ENCODE measurements at places on chromosomes 11 and 22.

DNA sequence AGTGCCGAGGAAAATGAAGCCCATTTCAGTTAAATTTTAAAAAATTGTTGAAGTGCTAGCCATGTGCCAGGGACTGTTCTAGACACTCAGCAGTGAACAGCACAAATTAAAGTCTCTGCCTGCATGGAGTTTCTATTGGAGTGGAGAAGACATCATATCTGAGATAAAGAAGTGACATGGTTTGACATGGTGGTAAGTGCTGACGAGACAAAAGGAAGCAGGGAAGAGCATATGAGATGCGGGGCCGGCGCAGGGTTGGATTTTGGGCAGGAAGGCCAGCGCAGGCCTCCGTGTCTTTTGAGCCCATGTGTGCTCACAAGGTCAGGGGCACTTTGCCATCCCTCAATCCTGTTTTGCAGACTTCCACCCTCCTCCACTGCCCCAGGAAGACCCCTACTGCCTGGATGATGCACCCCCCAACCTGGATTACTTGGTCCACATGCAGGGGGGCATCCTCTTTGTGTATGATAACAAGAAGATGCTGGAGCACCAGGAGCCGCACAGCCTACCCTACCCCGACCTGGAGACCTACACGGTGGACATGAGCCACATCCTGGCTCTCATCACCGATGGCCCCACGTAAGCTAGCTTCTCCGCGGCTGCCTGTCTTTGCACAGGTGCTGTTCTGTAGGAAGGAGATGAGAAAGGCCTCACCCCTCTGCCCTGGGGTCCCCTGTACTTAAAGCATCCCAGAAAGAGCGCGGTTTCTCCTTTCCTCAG, 29.6 kb downstream of the AMPD3 start:
- no peak for DNase-seq

DNA sequence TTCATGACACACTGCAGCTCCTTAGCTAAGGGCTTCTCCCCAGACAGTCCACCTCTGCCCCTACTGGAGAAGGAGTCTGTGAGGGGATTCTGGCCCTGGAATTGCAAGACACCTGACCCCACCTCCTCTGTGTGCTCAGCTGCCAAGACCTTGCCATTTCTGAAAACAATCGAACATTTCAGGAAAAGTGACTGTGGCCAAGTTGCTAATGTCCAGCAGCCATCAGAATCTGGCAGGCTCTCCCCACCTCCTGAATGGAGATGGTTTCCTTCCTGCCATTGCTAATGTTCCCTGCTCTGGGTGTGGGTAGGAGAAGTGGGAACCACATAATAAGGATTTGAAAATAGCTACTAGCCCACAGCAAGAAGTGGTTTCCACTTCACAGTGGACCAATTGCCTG, 127.2 kb upstream of the ALX4 start:
- no peak for DNase-seq

- DNase-seq = no peak
These were observed 13.0 kb downstream of the GALNT18 start for GRCh38 chr11:11608783-11609232.

GRCh38 chr22:17235149-17235655, 16.0 kb upstream of the ADA2 start:
- DNase-seq = no peak

- DNase-seq = no peak
These were observed 4.2 kb downstream of the C11orf91 start for GRCh38 chr11:33696411-33696810.

DNA sequence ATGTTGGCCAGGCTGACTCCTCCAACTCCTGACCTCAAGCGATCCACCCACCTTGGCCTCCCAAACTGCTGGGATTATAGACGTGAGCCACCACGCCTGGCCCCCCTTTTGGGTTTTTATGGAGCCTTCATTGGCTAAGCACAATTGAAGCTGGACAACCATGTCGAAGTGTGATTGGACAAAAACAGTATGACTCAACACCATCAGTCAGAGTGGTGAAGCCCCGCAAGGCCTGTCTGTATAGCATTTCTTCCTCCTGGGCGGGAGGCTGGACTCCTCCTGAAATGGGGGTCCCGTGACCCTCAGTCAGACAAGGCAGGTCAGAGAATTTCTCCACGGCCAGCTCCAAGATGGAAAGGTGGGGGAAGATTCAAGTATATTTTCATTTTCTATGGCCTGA, 3.1 kb upstream of the PARVB start:
- no peak for DNase-seq

DNA sequence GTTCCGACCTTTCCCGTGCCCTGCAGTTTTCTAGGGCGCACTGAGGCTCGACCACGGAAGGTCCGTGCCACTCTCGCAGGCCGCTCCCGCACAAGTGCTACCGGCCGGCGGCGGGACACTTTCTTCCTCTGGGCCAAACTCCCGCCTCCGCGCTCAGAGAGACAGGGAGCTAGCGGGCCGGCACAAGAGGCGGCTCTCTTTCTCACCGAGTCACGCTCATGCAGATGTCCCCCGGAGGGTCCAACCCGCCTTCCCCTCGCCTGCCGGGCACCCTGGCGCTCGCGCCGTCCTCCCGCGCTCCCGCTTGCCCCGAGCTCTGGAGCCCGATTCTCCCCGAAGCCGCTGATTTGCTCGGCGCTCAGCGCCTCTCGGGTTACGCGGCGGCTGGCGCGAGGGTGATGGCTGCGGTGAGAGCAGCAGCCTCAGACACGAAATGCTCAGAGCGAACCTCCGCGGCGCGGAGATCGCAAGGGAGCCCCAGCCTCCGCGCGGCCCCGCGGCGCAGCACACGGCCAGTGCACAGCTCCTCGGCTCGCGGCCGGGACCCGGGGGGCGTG, 1.0 kb downstream of the LMO1 start:
- no peak for DNase-seq

- DNase-seq = no peak
These were observed 54.4 kb upstream of the GRK2 start for GRCh38 chr11:67211656-67212436.

DNA sequence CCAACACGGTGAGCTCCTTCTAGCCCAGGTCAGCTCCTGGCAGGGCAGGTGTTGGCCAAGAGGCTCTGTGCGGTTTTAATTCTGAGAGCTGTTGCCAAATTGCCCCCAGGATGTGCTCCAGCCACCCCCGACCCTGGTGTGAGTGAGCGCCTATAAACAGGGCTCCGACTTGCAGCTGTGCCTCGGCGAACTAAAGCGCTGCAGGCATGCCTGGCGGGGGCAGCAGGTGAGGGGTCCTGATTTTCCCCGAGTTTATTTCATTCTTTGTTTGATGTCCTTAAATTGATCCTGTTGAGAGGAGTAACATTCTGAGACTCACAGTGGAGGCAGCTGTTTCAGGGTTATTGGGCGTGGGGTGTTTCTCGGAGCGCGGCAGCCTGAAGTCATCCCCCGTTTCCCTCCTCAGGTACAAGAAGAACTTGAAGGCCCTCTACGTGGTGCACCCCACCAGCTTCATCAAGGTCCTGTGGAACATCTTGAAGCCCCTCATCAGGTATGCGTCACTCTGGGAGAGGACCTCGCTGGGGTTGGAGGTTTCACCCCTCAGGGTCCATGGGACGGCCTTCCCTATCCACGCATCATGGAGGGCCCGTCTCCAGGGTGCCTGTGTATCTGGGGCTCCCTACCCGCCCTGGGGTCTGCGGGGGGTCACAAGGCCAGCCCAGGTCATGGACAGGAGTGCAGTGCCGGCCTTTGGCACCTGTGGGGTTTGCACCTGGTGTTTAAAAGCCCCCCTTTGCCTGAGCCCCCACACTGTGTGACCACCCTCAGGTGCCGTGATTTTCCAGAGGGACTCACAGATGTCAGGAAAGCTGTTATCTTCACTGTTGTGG, 62.1 kb downstream of the ARHGAP8 start:
- no peak for DNase-seq

GRCh38 chr11:134447696-134448095, 35.7 kb upstream of the B3GAT1 start:
- no peak for DNase-seq

- no peak for DNase-seq
These were observed 772 bp downstream of the C22orf15 start for GRCh38 chr22:23763579-23763945.

GRCh38 chr11:111445586-111445985, 66.5 kb upstream of the POU2AF1 start:
- no peak for DNase-seq

Data from HuH-7 (cell line).